ENCODE measurements at places on chromosomes 1 and 21.

- DNase-seq, result no peak
Measured at GRCh38 chr1:73821520-73821919, 376.5 kb downstream of the LRRIQ3 start.

DNA sequence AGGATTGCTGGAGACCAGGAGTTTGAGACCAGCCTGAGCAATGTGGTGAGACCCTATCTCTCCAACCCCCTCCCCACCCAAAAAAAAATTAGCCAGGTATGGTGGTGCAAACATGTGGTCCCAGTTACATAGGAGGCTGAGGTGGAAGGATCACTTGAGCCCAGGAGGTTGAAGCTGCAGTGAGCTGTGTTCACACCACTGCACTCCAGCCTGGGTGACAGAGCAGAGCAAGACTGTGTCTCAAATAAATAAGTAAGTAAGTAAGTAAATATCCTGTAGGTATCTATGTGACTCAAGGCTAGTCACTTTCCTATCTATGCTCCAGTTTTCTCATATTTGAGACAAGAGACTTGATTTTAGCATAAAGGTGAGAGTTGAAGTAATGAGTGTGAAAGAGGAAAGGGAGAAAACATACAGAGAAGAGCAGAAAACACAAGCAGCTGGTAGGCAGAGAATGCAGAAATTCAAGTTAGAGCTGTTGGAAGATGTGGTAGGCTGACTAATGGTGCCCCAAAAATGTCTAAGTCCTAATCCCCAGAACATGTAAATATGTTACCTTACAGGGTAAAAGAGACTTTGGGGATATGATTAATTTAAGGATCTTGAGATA is 7.5 kb downstream of the PPP1R12B start:
- DNase-seq, result no peak

DNA sequence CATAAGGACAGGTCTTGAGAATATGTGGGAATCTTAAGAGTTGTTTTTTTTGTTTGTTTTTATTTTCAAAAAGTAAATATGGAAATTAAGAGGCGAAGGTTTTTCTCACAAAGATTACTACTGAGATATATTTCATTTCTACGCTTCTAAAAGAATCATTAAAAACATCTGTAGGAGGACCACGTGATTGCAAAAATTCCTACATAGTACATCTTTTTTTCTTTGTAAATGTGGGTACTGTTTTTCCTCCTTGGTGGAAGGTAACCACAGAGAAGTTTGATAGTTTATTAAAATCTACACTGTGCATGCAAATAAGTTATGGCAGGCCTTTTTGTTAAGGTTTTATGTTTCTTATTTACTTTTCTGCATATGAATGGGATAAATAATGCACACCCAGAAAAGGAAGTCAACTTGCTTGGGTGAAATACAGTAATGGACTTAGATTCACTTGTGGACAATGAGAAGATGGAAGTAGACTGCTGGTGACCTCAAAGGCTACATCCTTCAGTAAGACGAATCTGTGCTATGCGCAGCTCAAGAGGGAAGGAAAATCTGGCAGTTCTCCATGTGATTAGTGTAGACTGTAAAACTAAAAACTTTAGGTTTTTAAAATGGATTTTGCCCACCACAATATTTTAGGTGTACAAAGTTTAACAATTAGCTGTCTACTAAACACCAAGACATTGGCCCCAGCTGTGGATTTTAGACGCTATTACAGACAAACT is 2.0 kb downstream of the AK5 start:
- DNase-seq, result peak; percentile 21

GRCh38 chr1:119590393-119590792 is 57.7 kb downstream of the ZNF697 start:
- no peak for DNase-seq

- no peak for DNase-seq
Measured at GRCh38 chr1:225878282-225878681, 3.9 kb downstream of the TMEM63A start.

DNA sequence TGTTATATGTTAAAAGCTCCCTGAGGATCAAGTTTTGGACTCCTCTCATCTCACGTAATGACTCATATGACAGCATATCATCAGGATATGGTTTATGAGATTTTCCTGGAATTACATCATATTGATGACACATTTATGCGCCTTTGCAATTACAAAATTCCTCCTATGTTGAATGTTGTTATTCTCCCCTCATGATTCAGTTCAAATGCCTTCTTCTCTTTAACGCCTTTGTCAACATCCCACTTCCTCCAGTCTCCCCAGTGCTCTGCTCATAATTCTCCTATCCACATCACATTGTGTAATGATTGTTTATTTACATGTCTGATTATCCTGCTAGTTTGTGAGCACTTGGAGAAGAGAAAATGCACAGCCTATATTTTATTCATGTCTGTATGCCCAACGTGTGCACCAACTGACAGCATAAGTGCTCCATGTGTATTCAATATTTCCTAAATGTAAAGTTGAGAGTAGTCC is 80.9 kb upstream of the BACH1 start:
- DNase-seq, result peak; percentile 98

DNA sequence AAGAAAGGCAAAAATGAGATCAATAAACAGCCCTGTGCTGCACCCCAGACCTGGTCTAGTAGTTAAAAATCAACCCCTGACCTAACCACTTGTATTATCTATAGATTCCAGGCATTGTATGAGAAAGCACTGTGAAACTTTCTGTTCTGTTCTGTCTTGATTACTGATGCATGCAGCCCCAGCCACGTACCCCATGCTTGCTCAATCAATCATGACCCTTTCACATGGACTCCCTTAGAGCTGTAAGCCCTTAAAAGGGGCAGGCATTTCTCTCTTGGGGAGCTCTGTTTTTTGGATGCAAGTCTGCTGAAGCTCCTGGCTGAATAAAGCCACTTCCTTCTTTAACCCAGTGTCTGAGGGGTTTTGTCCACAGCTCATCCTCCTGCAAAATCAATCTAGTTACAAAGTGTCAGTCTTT is 24.2 kb upstream of the CD34 start:
- DNase-seq, result no peak

- no peak for DNase-seq
Measured at GRCh38 chr1:48006264-48006663, 9.1 kb upstream of the TRABD2B start.

GRCh38 chr1:221263831-221264767 is 384.9 kb downstream of the HLX start:
- DNase-seq, result peak; percentile 94

GRCh38 chr1:200834383-200834782 is 38.4 kb upstream of the GPR25 start:
- DNase-seq, result no peak

GRCh38 chr1:60823151-60823550 is 259.2 kb upstream of the NFIA start:
- DNase-seq, result no peak

- DNase-seq, result peak; percentile 72
Measured at GRCh38 chr1:9438431-9439073, 100.7 kb upstream of the SLC25A33 start.

- no peak for DNase-seq
Measured at GRCh38 chr1:104932030-104932915, 1182.6 kb downstream of the AMY1C start.

DNA sequence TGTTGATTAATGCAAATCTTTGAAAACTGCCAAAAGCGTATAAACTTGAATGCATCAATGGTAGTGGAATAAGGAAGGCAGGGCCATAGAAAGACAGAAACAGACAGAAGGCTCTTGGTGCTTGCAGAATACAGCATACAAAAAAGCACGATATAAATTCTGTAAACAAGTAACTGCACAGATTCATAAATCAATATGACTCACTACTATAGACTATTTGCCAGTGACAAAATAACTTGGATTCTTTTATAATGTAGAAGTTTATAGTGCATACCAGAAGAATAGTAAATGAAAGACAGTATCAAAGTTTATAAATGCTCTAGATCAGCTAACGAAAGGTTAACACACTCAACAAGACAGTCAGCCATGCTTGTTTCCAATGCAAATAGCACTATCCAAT is 349.6 kb downstream of the PTBP2 start:
- DNase-seq, result peak; percentile 25

DNA sequence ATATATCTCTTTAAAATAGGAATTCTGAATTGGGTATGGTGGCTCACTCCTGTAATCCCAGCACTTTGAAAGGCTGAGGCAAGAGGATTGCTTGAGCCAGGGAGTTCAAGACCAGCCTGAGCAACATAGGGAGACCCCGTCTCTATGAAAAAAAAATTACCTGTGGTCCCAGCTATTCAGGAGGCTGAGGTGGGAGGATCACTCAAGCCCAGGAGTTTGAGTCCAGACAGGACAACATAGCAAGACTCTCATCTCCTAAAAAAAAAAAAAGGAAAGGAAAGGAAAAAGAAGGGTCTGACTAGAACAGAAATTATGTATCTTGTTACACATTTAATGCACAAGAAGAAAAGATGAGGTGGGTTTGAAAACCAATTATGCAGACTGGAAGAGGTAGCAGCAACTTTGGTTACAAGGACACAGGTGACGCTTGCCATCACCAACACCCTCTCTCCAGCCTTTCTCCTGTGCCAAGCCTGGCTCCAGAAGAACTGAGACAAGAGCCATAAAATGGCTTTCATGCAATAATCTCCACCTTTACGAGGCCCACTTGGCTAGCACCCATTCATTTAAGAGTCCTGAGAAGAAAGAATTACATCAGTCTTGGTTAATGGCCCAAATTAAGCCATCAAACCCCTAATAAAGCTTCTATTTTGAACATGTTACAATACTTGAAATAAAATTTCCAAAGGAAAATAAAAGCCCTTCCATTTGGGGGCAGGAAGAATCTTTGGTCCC is 4.8 kb upstream of the SELENBP1 start:
- DNase-seq, result no peak

DNA sequence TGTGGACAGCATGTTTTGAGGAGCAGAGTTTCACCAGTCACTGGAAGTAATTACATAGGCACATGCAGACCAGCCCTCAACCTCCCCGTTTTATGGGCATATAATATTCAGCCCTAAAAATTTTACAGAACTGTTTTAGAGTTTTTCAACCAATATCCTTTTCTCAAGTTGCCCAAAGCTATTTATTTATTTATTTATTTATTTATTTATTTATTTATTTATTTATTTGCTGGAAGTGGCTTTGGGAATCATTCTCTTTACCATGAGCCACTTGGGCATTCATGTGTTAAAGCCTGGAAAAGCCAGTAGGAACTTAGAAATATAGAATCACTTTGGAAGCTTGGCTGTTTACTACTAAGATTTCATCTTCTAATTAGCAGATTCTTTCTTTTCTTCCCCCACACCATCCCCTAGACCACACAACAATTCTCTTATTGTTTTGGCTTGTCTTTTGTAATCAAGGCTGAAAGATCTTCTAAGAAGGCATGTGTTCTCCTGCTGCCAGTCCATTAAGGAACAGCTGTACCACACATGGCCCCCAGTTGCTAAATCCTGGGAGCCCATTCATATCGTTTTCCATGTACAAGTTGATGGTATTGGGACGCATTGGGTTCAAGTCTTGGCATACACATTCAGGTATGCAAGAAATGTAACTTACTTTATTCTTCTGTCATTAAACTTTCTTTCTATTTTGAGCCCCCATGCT is 220.0 kb downstream of the PAPPA2 start:
- DNase-seq, result no peak

DNA sequence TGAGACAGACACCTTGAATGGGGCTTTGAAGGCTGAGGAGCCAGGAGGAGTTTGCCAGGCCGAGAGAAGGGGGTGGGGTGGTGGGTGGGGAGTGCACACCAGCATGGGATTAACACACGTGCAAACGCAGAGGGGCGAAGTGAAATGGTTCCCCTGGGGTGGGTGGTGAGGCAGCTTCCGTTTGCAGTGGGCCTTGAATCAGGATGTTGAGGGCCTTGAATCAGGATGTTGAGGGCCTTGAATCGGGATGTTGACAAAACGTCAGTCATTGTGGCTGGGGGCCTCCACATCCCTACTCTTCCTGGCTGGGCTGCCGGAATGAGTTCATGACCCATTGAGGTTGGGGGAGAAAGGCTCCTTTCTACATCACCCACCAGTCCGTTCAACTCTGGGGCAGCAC is 16.6 kb downstream of the LDLRAP1 start:
- DNase-seq, result no peak

GRCh38 chr1:214902636-214903320 is 179.8 kb upstream of the KCNK2 start:
- peak; percentile 80 for DNase-seq

DNA sequence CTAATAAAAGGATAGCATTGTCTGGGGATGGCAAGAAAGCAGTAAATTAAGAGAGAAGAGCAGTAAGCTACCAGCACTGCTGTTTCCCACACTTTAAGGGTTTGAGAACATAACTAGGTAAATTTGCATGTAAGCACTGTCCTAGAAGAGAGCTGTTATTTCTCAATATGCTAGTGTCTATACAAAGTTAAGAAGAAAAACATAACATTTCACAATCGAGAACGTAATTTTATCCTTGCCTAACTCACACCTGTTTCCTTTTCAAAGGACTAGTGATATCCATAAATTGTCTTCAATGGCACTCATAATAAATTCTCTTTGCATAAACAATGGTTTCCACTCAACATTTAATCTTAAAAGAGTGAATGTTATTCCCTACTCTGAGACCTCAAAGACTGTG is 576.0 kb downstream of the PTBP2 start:
- no peak for DNase-seq

- DNase-seq, result no peak
Measured at GRCh38 chr1:73886716-73887115, 311.3 kb downstream of the LRRIQ3 start.

GRCh38 chr1:33344896-33345560 is 24.1 kb upstream of the A3GALT2 start:
- no peak for DNase-seq

DNA sequence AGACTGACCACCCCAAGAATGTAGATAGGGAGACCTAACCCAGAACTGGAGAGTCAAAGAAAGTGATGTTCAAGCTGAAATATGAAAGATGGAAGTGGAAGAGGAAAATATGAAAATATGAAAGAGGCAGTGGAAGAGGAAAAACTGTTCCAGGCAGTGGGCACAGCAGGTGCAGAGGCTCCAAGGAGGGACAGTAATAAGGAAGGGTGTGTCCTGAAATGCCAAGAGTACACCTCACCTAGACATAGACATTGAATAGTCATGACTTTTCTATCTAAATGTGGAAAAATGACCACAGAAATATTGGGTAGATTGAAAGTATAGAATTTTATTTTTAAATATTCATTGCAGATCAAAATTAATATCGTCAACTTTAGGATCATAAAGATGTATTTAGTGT is 161.7 kb upstream of the USP24 start:
- no peak for DNase-seq

DNA sequence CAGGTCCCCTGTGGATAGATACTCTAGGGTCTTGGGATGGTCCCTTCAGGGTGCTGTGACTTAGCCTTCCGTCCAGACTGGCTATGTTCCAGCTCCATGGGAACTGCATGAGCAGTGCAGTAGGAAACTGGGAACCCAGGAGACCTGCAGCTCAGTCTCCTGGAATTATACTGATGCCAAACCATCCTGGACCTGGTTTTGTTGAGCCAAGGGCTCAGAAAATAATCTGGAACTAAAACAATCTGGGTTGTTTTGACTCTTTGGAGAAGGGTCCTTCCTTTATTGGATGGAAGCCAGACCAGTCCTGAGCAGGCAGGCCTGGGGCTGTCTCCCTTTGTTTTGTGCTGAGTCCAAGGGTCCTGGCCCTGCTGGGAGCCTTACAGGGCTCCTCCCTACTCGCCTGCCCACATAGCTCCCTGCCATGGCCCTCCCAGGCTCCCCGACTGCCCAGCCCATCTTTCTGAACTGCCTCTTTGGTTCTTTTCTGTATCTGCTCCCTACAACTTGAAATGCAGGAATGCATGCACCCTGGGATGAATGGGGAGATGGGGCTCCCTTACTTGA is 1.2 kb downstream of the IPO13 start:
- DNase-seq, result no peak

Measured in fibroblast of upper back skin (primary cell).